Fibroblast of villous mesenchyme (primary cell): ENCODE measurements at places on chromosomes 11 and 22.
A peak's percentile ranks its signal among the peaks of the same experiment; 100 is the strongest.

- peak; percentile 67 for DNase-seq
Measured at GRCh38 chr22:37525073-37525745, 6.0 kb upstream of the CARD10 start.

- peak; percentile 8 for DNase-seq
Measured at GRCh38 chr11:43358279-43358800, 380 bp upstream of the TTC17 start.

GRCh38 chr22:30188911-30189310 is 57.6 kb downstream of the LIF start:
- no peak for DNase-seq

DNA sequence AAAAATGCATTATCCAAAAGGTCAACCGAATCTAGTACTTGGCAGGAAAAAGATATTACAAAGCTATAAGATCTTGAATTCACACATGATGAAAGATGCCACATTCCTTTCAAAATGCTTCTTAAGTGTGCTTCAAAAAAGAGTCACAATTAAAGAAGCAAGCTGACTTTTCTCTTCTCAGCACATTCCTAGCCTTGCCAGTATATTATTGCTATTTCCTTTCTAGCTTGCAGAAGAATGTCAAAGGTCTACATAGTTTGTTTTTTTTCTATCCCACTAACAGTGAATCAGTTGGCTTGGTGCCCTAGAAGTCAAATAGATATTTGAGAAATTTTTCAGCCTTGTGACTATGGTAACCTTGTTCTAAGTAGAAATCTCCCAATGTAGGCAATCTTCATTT is 56.8 kb downstream of the GUCY1A2 start:
- peak; percentile 76 for DNase-seq

- no peak for DNase-seq
Measured at GRCh38 chr11:132238331-132238866, 868.0 kb downstream of the NTM start.

GRCh38 chr11:107564877-107565218 is 687 bp downstream of the ALKBH8 start:
- no peak for DNase-seq

- no peak for DNase-seq
Measured at GRCh38 chr11:112697391-112698178, 263.6 kb upstream of the NCAM1 start.

- DNase-seq = peak; percentile 96
Measured at GRCh38 chr11:59573216-59573615, 42.4 kb downstream of the OSBP start.

DNA sequence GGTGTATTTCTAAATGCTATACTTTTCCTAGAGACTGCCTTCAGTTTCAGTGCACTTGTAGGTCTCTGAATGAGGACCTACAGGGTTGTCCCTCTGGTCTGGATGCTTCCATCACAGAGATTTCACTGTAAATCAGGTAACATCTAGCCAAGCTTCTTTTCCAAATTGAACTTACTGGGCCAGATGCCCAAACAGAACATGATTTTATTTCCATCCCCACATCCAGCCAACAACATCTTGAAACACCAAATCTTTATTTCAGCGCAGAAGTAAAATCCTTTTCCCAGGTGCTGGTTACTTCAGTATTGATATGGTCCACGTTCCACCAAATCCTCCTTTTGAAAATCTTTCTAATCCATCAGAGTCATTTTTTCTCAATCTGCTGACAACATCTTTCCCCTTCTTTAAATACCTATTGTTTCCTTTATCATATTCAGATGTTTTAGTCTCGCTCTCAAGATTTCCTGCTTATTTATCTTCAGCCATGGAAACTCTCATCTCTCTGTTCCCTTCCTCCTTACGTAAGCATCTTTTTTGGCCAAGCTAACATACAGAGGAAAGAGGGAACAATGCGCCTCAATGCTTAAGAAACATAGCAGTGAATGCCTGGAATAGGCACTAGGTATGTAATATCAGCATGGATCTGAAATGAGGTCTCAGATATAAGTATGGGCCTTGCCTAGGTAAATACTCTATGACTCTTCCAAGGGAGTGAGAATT is 201.2 kb upstream of the MTNR1B start:
- no peak for DNase-seq

DNA sequence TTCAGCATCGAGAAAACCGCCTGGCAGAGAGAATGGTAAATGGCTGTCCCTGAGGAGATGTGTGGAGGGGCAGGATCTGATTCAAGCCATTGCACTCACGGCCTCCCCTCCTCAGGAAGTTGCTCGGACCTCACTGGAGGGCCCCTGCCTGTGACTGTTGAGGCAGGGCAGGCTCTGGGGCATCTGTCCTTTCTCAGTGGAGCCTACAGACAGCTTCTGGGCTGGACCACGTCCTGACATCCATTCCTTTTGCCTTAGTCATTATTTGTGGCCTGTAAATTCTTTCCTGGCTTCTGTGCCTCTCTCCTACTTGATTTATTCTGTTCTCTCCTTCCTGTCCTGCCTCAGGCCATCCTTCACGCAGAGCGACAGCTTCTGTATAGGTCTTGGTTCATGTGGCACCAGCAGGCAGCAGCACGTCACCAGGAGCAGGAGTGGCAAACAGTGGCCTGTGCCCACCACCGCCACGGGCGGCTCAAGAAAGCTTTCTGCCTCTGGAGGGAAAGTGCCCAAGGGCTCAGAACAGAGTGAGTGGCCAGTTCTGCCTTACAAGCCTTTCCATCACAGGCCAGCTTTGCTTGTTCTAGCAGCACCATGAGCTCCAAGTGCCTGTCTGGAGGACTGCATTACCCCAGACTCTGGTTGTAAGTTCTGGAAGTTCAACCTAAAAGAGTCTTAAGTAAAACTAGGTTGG is 59.6 kb downstream of the PISD start:
- peak; percentile 98 for DNase-seq

GRCh38 chr11:86678296-86678695 is 5.9 kb upstream of the ME3 start:
- no peak for DNase-seq

- DNase-seq = no peak
Measured at GRCh38 chr11:102630598-102631448, 5.7 kb upstream of the MMP20 start.

DNA sequence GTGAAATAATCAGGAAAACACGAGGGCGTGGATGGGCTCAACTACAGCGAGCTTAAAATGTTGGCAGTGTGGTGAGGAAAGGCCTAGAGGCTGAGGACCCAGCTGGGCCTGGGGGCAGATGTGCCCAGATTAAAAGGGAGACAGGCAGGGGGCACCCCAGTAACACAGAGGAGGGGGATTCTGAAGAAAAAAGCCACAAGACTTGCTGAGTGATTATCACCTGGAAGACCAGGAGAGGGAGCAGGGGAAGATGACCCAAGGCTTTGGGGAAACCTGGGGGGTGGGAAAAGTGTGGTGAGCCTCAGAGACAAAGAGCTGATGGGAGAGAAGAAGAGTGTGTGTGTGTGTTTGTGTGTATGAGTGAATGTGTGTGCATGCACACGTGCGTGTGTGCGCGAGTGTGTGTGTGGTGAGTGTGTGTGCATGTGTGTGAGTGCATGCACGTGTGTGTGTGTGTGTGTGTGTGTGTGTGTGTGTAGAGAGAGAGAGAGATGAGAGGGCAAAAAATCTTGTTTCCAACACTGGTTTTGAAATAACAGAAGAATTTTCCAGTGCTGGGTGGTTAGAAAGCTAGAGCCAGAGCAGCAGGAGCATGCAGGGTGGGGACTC is 500.5 kb downstream of the BUD13 start:
- DNase-seq = no peak

DNA sequence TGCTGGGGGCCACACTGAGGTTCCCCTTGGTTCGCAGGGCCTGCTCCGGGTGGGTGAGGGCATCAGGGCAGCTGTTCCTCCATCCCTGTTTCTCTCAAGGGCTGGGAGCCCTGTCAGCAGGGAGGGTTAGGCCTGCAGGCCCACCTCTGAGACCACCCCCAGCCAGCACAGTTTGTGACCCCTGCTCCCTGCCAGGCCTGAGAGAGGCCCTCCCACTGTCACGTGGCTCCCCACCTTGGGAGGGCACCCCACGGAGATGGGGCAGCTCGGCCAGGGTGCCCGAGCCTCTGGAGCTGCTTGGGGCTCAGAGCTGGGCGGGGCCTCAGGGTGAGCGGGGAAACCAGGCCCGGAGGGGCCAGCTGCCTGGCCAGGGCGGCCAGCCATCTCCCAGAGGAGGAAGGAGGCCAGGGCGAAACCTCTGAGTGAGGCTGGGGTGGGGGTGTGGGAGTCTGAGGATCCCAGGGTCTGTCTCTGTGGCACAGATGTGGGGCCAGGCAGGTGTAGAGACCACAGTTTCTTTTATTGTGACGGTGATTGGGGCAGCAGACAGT is 2.5 kb upstream of the INS start:
- no peak for DNase-seq

DNA sequence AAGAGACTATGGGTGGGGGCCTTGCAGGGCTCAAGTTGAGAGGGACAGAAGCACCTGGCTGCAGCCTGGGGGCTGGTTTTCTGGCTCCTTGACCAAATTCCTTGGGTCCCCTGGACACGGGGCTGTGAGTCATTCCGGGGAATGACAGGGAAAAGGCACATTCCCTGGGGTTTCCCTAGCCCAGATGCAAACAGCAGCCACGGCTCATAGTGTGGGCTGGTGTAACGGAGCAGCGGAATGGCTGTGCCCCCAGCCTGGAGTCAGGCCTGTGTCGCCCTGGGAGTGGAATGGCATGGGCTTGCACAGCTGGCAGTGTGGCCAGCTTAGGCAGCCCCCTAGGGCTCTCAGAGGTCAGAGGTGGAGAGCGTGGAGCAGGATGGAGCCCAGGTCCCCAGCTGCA is 77.6 kb upstream of the KCNQ1OT1 start:
- DNase-seq = peak; percentile 18

GRCh38 chr22:19214078-19214473 is 35.5 kb upstream of the SLC25A1 start:
- DNase-seq = no peak

DNA sequence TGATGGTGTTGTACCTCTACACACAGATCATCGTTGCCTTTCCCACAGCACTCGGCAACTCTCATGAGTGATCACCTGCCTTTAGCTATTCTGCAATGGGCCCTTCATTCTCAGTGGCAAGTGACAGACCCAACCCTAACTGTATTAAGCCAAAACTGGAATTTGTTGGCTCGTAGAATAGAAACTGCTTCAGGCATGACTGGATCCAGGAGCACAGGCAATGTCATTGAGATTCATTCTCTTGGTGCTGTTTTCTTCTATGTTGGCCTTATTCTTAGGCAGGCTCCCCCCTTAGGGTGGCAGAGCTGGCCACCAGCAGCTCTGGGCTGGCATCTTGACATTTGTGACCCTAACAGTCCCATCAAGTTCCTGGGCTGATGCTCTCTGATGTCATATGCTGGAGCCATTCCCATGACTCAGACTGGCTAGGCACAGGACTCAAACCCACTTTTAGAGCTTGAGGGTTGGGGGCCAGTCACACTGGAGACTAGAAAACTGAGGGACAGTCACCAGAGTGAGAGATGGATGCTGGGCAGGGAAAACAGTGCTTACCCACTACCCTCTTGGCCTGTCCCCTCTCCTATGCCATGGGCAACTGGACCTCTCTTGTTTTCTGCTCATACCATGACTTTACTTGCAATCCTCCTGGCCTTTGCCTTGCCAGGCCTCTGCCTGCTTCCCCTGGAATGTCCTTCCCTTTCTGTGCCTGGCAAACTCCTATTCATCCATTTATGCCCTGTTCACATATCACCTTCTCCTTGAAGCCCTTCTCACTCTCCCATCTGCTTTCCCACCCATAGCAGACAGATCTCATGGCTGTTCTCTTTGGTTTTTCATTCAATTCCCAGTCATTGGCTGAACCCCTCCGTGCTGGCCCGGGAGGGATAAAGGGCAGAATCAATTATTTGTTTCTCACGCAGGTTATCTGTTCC is 7.1 kb upstream of the CDC42EP2 start:
- no peak for DNase-seq

DNA sequence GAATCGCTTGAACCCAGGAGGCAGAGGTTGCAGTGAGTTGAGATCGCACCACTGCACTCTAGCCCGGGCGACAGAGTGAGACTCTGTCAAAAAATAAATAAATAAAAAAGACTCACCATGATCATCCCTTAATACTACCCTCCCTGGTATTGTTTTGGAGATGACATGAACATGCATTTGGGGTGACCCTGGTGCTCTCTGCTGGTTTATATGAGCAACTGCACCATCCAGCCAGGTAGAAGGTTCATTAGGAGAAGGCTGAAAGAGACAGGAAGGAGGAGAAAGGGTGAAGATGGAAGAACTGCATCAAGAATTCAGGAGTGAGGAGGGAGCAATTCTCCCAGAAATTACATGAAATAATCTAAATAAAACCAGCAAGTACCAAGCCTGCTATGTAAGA is 37.8 kb downstream of the SLC5A1 start:
- DNase-seq = peak; percentile 59

DNA sequence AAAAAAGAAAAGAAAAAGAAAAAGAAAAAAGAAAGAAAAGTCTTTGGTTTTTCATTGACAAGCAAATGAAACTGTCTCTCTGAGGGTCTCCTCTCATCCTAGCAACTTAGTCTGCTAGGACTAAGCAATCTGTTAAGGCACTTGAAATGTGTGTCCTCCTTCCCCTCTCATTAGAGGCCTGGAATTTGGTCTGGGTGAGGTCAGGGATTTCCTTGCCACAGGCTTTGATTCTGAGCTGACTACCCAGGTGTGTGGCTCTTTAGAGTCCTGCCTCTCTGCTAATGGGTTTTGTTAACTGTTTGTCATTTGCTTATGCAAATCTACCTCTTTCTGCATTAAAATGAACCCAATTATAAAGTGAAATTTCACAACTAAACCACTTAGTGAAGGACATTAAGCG is 18.3 kb upstream of the PKNOX2 start:
- no peak for DNase-seq

DNA sequence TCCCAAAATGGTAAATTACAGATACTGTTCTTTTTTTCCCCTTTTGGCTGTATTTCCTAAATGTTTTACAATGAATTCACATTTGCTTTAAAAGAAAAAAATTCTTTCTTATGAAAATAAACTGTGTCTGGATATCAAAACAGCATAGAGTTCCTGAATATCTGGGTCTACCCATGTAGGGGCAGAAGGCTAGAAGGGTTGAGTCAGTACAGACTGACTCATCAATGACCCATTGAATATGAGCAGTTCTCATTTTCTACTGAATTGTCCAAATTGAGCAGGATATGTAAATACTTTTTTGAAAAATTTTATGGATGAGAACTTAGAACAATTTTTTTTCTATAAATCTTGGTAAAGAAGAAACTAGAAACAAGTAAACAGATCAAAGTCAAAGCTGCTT is 16.3 kb upstream of the C11orf87 start:
- no peak for DNase-seq

DNA sequence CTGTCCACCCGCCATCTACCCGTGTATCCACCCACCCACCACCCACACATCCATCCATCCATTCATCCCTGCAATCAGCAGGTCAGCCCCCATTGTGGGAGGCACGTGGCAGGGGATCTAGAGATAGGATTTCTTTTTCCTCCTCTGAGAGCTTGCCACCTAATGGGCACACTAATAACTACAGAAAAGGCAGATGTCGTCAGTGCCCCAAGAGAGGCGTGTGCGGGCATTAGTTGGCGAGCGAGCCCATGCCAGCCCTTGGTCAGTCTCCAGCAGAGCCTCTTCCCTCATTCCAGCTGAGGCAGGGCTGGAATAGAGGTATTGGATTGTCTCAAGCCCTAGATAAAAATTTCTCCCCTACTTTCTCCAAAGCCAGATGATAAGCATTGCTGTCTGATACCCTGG is 9.7 kb downstream of the USP2 start:
- DNase-seq = no peak
